ENCODE measurements at places on chromosomes 11 and 22.

DNA sequence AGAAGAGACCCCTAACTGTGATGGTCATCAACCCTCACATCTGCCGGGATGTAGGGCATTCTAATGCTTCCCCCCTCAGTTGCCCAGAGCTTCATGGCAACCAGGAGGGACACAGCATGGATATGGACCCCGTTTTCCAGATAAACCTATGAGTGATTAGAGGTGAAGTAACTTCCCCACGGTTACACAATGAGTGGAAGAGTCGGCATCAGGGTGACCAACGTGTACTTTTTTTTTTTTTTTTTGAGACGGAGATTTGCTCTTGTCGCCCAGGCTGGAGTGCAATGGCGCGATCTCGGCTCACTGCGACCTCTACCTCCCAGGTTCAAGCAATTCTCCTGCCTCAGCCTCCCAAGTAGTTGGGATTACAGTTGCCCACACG is 25.0 kb downstream of the TXN2 start:
- no peak for DNase-seq

DNA sequence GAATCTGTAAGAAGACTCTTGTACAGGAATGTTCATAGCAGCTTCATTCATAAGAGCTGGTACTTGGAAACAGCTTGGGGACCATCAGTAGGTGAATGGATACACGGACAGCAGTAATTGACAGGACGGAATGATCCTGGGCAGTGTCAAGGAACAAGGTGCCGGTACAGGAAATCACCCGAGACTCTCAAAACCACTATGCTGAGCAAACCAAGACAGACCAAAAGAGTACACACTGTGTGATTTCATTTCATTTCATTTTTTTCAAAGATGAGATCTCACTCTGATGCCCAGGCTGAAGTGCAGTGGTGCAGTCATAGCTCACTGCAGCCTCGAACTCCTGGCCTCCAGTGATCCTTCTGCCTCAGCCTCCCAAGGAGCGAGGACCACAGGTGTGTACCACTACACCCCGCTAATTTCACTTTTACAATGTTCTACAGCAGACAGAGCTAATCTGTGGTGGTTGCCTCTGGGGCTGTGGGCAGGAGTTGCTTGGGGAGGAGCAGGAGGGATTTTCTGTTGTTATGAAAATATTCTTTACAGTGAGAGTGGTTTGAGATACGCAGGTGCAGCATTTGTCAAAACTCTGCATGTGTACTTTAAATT is 15.6 kb downstream of the PARVB start:
- no peak for DNase-seq

DNA sequence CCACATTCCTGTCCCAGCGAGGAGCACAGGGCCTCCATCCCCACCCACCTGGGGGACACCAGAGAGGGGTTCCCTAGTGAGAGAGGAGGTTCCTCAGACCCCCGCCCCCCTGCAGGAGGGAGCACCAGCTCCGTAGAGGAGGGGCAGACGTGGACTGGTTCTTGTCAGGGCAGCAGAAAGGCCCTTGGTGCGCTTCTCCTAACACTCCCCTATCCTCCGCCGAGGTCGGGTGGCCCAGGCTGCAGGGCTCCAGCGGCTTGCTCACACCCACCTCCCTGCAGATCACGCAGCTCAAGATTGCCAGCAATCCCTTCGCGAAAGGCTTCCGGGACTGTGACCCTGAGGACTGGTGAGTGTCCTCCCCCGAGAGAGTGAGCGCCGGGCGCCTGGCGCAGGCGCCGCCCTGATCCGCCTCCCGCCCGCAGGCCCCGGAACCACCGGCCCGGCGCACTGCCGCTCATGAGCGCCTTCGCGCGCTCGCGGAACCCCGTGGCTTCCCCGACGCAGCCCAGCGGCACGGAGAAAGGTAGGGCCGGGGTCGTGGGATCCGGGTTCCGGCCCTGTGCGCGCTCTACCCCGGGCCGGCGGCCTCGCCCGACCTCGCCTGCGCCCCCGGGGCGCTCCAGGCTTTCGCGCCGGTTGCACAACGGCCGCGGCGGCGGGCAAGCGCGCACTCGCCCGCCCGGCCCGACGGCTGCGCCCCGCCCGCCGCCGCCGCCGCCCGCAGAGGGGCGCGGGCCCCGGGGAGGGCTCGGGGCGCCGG is 5.1 kb downstream of the TBX1 start:
- no peak for DNase-seq

GRCh38 chr22:48236261-48236660 is 1473.8 kb downstream of the TBC1D22A start:
- no peak for DNase-seq

DNA sequence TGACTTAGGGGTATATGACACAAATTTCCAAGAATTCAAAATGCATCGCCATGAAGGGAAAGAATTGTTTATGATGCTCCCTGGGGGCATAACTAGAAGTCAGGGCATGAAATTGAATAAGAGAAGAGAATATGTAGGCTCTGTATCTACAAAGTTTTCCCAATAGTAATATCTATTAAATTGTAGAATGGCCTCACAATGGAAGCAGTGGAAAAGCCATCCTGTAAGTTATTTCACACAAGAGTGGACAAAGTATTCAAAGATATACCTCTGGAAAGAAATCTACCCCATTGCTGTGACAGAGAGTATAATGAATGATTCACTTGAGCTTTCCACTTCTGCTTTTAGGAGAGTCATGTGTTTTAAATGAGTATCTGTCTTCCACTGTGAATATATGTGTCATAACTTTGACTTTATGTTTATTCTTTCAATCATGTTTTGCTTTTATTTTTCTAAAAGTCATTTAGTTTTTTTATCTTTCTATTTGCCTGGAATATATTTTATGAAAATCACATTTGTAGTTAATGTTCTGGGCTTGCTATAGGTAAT is 65.7 kb upstream of the DDI1 start:
- no peak for DNase-seq

GRCh38 chr11:8905528-8906165 is 5.3 kb upstream of the AKIP1 start:
- DNase-seq, result no peak

DNA sequence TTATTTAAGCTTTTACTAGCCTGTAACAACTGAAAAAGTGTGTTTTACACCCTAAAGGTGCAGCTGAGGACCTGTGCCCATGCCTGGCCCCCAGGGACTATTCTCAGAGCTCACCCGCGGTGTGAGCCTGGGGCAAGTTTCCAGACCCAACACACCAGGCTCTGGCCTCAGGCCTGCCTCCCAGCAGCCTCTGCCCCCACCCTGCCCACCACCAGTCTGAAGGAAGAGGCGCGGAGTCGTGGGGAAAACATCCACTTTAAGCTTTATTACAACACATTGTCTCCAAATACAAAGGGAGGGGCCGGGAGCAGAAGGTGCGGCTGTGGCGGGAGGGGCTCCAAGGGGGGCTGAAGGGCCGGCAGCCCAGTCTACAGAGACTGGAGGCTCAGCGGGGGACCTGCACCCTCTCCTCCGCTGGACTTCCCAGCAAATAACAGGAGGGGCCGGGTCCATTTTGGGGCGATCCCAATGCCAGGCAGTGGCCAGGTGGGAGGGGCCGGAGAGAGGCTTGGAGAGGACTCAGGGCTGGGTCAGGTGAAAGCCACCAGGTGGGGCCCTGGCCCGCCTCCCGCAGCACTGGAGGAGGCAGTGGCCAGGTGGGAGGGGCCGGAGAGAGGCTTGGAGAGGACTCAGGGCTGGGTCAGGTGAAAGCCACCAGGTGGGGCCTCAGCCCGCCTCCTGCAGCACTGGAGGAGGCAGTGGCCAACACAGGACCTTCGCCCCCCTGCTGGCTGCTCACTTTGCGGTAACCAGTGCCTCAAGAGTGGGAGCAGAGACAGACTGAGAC is 18.1 kb downstream of the DUSP8 start:
- DNase-seq, result no peak

- peak; percentile 78 for DNase-seq
Observed at GRCh38 chr22:38755155-38755910, 465 bp downstream of the SUN2 start.

DNA sequence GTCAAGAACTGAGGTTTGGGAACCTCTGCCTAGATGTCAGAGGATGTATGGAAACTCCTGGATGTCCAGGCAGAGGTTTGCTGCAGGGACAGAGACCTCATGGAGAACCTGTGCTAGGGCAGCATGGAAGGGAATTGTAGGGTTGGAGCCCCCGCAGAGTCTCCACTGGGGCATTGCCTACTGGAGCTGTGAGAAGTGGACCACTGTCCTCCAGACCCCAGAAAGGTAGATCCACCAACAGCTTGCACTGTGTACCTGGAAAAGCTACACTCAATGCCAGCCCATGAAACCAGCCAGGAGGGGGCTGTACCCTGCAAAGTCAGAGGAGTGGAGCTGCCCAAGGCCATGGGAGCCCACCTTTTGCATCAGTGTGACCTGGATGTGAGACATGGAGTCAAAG is 29.5 kb downstream of the CHST1 start:
- no peak for DNase-seq

GRCh38 chr11:43942662-43943371 is 380 bp downstream of the C11orf96 start:
- peak; percentile 81 for DNase-seq

DNA sequence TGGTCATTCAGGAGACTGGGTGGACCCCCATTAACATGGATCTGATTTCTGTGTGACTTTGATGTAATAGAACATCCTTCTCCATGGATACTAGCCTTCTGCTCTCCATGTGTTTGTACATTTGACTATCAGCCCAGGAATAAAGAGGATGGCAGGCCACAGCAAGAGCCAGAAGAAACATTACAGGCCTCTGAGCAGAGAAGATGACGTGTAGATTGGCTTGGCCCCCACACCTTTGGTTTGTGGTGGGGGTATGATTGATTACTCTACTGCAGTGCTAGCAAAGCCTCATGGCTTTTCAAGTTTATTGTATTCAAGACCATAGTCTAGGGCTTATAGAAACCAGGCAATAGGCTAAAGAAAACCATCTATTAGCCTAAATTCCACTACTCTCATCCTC is 77.0 kb downstream of the GRAMD1B start:
- no peak for DNase-seq

DNA sequence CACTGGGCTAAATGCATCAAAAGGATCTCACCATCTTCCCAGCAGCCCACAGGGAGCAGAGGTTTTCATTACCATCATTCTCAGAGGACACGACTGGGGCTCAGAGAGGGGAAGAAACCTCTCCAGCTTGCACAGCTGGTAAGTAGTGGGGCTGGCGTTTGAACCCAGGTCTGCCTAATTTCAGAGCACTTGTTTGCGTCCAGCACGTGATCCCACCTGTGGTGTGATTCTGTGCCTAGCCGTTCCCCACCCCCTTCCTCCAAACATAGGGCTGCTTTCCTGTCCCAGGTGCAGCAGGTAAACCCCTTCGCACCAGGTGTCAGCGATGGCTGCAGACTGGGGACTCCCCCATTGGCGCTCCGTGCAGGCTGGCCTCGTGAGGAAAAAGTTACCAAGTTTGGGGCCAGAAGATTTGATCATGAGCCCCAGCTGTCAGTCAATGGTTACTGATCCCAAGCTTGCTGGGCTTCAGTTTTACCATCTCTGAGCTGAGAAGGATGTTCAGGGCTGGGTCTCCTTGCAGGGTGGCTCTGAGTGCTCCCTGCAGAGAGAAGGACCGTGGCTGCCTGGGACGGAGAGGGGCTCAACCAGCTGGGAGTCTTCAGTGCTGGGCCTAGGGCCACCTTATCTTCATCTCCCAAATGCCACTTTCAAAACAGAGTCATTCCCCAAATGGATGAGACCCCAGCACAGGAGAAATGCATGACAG is 445.6 kb downstream of the TBC1D22A start:
- no peak for DNase-seq

DNA sequence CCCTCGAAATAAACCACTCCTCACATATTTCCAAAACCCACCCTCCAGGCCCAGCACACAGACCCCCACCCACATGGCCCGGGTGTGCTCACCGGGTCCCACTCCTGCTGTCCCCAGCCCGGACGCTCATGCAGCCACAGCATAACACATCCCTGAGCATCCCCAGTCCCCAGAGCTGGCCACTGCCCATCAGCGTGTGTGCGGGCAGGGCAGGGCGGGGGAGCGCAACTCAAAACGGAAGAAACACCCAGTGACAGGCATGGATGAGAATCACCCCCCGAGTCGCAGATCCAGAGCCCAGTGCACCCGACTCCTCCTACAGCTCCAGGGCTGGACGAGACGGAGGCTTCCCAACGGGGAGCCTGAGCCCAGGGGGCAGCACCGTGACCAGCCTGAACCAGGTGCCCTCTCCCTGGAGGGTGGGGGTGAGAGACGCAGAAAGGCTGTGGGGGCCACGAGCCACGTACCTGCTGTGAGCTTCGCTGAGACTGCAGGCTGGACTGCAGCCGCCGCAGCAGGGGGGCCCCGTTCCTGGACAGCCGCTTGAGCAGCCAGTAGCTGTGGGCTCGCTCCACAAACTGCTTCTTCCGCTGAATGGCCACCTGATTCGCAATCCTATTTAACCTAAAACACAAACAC is 23.8 kb downstream of the BRD1 start:
- no peak for DNase-seq

DNA sequence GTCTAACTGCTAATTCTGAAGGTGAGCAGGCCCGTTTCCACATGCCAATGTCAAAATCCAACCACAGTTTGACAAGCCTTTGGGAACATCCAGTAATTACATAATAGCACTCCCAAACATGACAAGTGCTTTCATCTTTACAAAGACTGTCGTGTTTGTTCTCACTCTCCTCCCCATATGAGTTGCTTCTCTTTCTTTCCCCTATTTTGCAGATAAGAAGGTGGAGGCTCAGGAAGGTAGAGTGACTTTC is 55.9 kb upstream of the CD44 start:
- no peak for DNase-seq

GRCh38 chr22:37186228-37186996 is 1.6 kb downstream of the C1QTNF6 start:
- DNase-seq, result no peak

GRCh38 chr11:124751741-124752470 is at the start of gene VSIG2:
VSIG2 (minus strand) TSS chr11:124752255; CDS start chr11:124752137, 118 bp downstream.
- DNase-seq, result no peak

DNA sequence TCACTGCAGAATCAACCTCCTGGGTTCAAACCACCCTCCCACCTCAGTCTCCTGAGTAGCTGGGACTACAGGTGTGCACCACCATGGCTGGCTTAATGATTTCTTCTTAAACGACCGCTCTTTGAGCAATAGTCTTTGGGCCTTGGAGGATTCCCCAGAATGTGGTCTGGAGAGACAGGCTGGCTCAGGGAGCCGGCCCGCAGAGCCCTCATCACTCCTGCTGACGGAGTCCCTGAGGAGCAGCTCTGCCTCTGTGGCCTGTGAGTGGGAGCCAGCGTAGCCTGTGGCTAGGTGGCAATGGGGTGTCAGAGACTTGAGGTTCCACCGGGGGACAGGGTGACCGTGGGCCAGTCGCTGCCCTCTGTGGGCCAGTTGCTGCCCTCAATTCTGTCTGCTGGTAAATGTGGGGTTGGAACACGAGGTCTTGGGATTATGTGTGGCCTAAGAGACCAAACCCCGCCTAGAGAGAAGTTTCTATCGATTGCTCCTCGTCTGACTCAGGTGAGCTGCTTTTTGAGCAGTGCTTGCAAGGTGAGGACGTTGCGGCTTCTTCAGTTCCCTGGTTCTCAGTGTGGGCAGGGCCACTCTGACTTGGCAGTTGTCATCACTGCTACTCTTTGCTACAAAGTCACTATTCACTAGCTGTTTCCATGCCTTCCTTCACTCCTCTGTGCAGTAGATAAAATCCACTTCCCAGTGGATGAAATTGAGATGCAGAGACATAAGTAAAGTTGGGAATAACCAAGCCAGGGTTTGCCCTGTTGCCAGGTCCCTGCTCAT is 124.8 kb upstream of the NECTIN1 start:
- DNase-seq, result no peak

GRCh38 chr11:61375761-61376108 is 13.6 kb downstream of the TMEM138 start:
- no peak for DNase-seq

Measured in left forelimb (tissue), 1 donor.